ENCODE measurements at places on chromosomes 16 and 17.

DNA sequence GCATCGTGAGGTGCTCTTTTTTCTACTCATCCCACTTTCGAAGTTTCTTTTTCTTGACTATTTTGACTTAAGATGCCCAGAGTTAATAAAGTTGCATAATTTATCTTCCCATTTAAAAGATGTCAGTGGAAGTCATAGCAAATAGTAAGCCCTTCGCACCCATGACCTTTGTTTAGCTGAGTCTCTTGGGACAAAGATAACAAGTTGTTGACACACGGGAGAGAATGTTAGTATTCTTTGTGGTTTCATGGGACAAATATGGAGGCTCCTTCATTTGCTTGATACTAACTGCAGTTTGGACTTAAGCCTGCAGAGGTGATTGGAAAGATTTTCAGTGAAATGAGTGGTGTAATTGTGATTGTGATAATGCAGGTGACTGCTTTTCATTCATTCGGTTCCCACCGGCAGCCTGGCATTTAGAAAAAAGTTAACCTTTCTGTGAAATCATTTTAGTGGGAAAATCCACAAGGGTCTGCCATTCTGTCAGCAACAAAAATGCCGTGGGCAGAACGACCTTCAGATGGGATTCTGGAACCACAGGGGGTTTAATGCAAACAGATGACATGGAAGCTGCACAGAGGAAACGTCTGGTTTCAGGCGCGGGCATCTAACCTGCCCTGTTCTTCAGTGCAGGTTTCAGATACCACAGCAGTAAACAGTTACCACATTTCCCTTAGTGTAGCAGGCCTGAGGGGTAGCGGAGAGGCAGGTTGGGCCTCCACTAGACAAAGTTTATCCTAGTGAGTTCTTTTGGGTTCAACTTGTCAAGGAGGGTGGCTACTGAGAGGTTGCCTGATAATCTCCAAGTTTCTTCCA is 123.0 kb downstream of the RPTOR start:
- no peak for DNase-seq

- DNase-seq, result no peak
Observed at GRCh38 chr16:56520251-56520577, 390 bp upstream of the BBS2 start.

- DNase-seq, result no peak
Observed at GRCh38 chr17:58273453-58274104, 7.2 kb downstream of the MPO start.

DNA sequence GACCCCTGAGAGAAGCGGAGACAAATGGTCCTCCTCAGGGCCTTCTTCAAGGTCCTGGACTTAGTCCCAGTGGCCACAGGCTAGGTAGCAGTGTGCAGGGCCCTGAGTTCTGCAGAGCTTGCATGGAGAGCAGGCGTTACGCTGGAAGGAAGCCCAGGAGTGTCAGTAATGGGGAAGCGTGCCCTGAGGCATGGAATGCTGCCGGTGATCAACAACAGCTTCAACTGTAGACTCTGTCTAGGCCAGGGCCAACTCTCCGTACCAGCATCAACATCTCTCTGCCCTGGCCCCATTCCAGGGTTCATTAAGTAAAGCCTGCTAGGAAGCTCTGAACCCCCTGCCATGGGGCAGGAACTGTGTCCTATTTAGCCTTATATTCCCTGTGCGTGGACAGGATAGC is 568 bp upstream of the TNK1 start:
- DNase-seq, result peak; percentile 47

DNA sequence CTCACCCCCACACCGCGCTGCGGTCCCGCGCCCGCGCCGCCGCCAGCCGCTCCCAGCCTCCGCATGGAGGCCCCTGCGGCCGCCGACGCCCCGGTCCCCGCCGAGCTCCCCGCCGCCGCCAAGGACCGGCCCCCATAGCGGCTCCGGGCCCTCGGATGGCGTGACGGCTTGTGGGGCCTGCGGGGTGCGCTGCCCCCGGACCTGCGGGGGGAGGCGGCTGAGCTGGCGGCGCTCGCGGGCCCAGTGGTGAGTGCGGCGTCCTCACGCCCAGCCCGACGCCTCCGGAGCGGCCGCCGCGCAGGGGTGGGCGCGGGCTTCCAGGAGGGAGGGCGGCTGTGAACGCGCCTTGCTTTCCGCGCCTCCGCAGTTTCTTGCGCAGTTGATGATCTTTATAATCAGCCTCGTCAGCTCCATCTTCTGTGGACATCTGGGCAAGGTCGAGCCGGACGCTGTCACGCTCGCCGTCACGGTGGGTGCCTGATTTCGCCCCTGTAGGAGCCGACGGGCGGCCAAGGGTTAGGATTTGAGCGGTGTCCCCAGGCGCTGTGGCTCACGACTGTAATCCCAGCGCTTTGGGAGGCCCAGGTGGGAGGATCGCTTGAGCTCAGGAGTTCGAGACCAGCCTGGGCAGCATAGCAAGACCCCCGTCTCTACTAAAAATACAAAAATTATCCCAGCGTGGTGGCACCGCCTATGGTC is 46.4 kb downstream of the SLC47A1 start:
- no peak for DNase-seq
